Stimulated activated CD4-positive, alpha-beta T cell treated with anti-CD3 and anti-CD28 coated beads, Interleukin-15, amount 100 ng/mL, for 1 hour (primary cell): ENCODE measurements at places on chromosomes 5 and 9.

- no peak for DNase-seq
These were observed 41.6 kb downstream of the ADAMTS12 start for GRCh38 chr5:33850100-33850594.

DNA sequence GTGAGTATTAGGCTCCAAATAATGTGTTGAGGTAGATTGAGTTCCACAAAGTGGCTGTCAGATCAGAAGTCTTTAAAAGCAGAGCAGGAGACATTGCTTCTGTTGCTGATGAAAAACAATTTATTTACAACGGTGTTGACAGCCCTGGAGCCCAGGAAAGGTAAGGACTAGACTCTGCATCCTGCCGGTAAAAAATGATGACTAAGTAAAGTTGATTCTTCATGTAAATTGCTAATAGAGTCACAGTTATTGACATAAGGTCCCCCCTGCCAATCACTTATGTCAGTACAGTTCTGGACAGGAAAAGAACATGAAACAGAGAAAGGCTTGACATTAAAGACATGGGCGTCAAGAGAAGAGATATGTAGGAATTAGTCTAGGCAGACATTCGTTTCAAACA is 552.5 kb downstream of the HTR1A start:
- DNase-seq, result no peak

- no peak for DNase-seq
These were observed 8.6 kb upstream of the ZNF169 start for GRCh38 chr9:94250456-94250855.

- no peak for DNase-seq
These were observed 29.0 kb downstream of the RGS3 start for GRCh38 chr9:113492343-113493202.

DNA sequence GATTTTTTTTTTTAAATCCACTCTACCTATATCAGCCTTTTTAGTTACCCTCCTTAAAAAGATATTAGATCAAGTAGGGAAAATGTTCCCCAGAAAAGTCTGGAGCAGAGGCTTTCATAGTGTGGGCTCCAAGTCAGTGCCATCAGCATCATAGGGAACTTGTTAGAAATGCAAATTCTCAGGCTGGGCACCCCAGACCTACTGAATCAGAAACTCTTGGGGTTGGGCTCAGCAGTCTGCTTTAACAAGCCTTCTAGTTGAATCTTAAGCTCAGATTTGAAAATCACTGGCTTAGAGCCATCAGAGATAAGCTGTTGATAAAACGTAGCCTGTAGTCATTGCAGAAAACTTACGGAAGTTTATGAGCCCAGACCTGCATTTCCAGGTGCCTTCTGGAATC is 140.1 kb downstream of the TMEM38B start:
- no peak for DNase-seq

DNA sequence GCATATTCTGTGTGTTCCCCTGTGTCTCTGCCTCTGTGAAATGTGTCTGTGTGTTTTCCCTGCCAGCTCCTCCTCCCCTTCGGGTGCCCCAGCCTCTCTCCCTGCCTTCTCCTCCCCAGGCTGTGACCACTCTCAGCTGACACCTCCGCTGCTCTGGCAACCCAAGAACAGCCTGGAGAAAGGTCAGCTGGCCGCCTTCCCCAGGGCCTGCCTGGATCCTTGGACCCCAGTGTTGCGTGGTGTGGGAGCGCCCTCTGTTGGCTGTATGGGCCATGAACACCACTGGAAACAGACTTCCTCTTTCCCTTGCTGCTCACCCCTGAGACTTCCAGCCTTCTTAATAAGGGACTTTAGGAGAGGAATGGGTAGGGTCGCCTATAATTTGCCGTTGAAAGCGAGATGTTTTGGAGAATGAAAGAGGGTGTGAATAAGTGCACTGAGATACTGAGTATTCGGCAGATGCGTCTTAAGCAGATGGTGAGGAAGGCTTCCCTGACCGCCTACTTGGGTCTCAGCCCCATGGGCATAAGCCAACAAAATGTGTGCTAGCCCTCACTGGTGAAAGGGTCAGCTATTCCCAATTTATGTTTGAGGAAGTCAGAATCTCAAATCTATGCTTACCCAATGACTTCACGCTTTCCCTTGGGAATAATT is 114.9 kb upstream of the TRIM32 start:
- DNase-seq, result no peak

DNA sequence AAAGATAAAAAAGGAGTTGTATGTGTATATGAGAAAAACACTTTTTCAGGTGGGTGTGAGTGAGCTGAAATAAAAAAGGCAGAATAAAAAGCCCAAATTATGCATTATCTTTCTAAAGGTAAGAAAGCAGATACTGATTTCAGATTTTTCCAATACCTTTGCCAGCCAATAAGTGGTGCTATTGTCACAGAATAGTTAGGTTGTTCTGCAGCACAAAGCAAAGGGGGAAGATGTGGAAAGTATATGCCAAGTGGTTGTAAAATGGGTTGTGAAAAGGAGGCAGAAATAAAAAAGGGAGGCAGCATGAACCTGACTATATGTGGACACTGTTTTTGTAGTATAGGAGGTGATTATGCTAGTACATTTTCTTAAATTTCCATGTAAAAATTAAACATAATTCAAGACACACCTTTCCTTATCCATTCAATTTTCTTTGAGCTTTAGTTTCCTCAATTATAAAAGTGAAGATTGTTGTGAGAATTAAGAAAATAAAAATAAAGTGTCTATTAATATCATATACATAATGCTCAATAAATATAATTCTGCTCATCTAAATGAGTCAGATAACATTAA is 106.7 kb downstream of the SMIM15 start:
- DNase-seq, result no peak

GRCh38 chr5:168409591-168410458 is 76.4 kb upstream of the RARS1 start:
- no peak for DNase-seq

- no peak for DNase-seq
These were observed 882.1 kb upstream of the NUDT12 start for GRCh38 chr5:104444656-104445055.

DNA sequence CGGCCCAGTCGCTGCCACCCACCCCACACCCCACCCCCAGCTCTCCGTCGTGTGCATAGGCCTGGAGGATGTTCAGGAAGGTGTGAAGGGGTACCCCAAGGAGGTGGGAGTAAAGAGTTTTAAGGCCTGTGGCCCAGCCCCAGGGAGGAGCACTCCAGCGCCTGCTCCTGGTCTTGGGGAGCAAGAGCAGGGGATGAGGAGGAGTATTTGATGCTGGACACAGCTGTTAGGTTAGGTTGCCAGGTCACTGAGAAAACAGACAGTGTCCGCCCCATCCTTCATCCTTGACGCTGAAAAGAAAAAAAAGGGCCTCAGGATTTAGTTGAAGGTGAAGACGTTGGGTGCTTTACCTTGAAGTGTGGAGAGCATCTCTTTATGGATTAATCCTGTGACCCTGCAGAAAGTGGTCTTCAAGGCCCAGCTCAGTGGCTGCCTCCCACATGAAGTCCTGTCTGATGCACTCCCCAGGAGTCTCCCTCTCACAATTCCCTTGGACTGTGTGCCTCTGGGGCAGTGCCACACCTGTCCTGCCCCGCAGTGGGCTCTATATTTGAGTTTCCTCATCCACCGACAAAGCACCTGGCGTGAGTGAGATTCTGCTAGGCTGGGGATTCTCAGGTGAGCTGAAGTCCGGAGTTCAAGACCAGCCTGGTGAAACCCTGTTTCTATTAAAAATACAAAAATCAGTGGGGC is 101.8 kb downstream of the SPRY4 start:
- DNase-seq, result no peak

GRCh38 chr9:97856857-97857605 is 4.0 kb downstream of the FOXE1 start:
- no peak for DNase-seq

DNA sequence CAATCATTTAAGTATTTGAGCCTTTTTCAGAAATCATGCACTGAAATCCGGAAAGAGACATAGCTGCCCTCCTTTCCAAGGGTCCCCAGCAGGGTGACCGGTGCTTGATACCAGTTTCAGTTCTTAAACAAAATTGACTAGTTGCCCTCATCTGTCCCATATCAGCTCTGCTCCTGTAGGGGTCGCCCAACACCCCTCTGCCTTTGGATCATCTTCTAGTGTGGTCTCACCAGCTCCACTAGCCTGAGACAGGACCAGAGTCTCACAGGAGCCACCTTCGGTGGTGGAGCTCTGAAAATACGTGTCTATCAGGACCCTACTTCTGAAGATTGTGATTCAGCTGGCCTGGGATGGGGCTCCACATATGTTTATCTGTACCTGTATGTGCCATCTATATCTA is 428.2 kb downstream of the ENC1 start:
- no peak for DNase-seq

- no peak for DNase-seq
These were observed 170.0 kb downstream of the CACNA1B start for GRCh38 chr9:138047469-138048040.

DNA sequence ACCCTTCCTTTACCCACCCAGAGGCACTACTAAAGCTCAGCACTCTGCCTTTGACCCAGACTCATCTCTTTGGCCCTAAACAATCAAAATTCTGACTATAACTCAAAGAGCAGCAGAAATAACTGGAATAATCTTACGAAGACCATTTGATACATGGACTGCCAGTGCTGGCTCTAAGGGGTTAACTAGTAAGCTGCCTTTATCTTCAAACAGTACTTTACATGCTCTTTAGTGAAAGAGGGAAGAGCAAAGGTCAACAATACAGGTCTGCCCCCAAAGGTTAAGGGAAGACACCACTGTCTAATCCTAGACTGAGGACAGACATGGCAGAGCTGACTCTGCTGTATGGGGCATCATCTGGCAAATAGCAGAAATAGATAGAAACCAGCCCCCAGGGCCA is 45.8 kb downstream of the NRG2 start:
- DNase-seq, result no peak

DNA sequence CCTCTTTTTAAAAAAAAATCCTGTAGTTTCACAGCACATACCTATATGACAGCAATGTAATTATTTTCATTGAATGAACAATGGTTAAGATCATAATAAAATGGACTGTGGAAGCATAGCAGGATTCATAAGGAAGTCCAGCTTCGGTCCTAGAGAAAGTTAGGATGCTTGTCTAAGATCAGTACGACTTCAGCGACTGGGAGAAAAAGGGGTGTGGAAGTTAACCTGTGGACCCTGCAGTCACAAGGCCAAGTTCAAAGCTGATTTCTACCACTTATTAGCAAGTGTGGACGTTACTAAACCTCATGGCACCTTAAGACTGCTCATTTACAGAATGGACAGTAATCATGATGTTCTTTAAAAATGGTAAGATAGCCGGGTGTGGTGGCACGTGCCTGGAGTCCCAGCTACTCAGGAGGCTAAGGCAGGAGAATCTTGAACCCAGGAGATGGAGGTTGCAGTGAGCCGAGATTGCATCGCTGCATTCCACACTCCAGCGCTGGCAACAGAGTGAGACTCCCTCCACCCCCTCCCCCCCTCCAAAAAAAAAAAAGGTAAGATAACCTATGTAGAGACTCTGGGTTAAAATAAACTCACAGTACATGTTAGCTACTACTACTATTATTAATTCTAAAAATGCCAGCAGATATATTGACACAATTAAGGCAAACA is 71.6 kb upstream of the PCA3 start:
- DNase-seq, result no peak

DNA sequence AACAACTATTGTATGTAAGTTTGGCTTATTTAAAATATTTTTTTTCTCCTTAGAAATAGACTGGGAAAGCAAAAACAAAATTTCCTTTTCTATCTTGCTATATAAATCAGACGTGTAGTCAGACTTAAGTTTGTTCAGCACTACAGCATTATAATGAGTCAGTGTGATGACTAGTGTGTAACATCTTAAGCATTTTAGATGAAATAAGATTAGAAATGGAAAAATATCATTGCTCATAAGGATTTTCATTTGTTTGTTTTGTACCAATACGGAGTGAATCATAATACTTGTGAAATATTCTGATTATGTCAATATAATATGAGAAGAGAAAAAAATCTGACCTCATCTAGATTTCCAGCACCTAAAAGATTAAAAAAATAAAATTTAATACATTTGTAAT is 64.7 kb upstream of the RICTOR start:
- DNase-seq, result no peak

DNA sequence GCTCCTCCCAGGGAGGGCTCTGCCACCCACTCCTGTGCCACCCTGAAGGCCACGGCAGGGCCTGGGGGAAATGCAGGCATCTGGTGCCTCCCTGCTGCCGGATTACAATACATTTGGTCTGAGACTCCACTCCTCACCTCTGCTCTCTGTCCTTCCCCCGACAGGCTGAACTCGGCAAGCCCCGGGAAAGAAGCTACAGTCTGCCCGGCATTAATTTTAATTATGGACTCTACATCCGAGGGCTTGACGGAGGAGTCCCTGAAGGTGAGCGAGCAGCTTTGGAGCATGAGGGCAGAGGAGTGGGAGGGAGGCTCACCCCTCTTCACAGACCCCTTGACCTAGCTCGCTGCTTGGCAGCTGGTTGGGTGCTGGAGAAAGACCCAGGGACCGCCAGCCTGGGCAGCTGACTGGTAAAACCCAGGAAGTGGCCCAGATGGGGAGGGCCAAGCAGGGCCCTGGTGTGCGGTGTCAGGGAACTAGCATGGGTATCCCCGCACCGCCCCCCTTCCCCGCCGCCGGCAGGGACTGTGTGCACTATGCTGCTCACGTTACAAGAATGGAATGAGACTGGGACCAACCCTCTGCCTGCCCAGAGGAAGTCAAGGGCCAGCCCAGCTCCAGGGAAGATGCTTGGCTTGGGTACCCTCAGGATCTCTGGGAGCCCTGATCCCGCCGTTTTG is 83.7 kb upstream of the BARHL1 start:
- DNase-seq, result no peak

DNA sequence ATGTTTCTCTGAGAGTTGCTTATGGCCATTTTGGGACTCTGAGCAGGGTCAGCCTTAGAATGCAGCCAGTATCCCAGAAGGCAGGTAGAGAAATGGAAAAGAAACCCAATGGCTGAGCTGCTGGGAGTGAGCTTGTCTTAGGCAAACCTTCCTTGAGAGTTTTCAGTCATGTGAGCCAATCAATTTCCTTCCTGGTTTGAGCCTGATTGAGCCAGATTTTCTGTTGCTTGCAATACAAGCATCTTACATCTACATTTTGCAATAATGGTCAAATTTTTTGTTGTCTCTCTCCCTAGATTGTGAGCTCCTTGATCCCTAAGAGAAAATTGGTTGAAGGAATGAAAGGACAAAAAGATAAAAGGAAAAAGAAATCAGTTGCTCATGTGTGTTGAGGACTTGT is 155.3 kb downstream of the SNX18 start:
- no peak for DNase-seq

DNA sequence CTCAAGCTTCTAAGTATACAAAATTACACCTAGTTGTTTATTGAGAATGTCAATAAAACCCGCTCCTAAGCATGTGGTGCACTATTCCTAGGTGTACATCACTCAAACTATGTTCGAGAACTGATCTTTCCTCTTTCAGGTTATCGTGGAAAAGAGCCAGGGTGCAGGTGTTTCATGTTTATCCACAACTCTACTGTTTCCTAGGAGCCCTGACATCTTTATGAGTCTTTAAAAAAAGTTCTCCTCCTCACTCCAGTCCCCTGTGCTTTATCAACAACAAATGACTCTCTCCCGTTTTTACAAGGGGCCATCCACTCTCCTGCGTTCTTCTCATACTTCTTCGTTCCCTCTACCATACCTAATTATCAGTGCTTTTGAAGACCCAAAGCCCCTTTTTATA is 78.8 kb upstream of the NFIL3 start:
- DNase-seq, result no peak
